ENCODE measurements at places on chromosomes 11 and 22.

- DNase-seq, result no peak
Measured at GRCh38 chr11:20631519-20632168, 32.2 kb downstream of the SLC6A5 start.

DNA sequence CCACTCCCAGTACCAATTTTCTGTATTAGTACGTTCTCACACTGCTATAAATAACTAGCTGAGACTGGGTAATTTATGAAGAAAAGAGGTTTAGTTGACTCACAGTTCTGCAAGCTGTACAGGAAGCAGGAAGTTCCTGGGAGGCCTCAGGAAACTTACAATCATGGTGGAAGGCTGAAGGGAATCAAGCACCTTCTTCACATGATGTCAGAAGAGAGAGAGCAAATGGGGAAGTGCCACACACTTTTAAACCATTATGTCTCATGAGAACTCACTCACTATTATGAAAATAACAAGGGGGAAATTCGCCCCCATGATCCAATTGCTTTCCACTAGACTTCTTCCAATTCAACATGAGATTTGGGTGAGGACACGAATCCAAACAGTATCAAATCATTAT is 271.4 kb downstream of the ETS1 start:
- no peak for DNase-seq

- no peak for DNase-seq
Measured at GRCh38 chr11:75632962-75633361, 35.9 kb downstream of the MAP6 start.

GRCh38 chr11:130710497-130711012 is 205.7 kb downstream of the SNX19 start:
- no peak for DNase-seq

DNA sequence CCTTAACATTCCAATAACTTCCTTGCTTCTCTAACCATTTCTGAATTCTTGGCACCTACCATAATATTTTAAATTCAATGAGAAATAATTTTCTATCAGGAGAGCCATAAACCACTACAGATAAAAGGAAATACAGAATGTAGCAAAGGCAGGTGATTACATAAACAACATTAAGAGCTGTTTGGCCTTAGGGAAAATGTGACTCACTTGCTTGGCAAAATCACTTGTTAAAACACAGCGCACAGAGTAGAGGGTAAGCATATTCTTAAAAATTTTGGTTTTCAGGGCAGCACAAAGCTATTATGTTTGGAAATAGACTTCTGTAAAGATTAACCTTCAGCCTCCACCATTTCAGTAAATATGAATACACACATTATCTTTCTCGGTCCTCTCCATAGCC is 26.4 kb downstream of the IZUMO1R start:
- DNase-seq, result no peak

DNA sequence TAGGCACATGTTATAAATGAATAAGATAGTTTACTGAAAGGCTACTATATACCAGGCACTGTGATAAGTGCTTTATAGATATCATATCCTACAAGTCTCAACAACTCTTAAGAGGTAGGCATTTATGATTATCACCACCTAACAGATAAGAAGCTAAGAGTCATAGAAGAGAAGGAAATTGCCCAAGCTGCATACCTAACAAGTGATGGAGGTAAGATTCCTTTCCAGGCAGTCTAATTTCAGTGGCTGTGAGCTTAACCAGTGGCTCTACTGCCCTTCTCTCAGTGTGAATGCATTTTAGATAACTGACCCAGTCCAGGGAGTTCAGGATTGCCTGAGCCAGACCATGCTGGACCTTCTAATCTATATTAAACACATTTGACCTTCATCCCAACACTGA is 39.2 kb downstream of the HEPHL1 start:
- DNase-seq, result no peak

DNA sequence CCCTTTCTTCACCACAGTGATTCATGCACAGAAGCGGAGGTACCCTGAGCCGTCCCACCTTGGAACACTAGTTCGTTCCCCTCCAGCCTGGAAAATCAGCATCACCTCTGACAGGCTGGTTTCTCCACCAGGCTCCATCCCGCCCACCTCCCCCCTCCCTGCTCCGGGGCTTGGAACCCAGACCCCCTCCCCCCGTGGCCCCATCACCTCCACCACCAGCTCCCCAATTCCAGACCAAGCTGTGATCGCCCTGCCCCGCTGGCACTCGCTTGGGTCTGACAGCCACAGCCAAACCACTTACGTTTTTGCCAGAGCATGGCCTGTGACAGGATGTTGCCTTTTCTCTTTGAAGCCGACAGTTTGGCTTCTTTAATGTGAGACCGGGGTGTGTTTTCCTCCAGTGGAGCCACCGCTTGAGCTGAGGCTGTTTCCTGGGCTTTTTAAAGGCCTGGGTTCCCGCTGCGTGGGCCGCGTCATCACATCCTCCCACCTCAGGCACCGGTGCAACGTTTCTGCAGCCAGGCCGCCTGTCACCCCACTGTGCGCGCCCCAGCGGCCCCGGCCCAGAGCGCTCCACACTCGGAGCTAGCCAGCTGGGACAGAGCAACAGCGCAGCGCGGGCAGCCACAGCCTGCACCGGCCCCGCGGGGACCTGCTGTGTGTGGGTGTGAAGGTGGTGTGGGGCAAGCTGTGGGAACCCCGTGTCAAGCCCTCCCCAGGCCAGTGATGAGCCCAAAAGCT is at the start of gene POU2AF1:
TSS of gene POU2AF1 (minus strand) at position 415 of the 741 bp plus-strand sequence. CDS start at position 317, 98 bp downstream.
- DNase-seq, result no peak

- no peak for DNase-seq
Measured at GRCh38 chr22:39966470-39966869, 6.3 kb downstream of the TMA7B start.

GRCh38 chr11:124612567-124613246 is 1.5 kb downstream of the PANX3 start:
- no peak for DNase-seq

GRCh38 chr11:125451400-125452124 is 44.5 kb downstream of the FEZ1 start:
- peak; percentile 13 for DNase-seq

DNA sequence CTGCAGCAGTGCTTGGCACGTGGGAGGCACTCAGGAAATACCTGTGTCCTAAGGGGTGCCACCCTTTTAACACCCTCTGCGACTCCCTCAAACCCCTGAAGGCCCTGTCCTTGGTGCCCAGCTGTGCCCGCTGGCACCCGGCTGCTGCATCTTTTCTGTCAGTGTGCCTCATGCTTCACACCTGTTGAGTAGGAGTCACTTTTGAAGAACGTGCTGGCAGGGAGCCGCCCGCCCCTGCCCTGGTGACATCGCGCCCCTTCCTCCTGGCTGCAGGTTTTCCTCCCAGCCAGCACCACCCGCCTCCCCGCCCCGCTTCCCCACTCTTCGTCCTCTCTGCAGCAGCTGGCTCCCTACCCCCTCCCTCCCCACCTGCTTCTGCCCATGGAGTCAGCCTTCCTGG is 17.8 kb downstream of the FRMD8 start:
- no peak for DNase-seq

DNA sequence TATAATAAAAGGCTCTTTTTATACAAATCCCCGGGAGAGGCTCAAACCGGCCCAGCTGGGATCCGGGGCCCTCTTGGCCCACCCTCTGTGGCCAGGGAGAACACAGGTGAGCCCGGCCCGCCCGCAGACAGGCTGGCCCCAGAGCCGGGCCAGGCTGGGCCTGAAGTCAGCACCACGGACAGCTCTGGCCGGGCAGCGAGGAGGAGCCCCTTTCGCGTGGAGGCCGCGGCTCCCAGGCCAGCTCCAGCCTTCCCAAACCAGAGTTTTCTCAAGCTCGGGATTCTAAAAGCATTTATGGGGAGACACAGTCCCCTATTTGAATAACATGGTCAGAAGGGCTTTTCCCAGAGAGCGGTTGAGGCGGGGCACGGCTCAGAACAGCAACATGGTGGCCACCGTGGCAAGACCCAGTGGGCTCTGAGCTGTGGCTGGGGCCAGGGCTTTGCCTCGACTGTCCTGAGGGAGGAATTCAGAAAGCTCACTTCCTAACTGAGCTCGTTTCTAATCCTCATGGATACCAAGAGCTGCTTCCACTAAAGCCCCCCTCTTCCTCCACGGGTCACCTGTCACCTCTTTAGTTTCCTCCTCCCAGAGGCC is 115.4 kb downstream of the BRD1 start:
- no peak for DNase-seq

DNA sequence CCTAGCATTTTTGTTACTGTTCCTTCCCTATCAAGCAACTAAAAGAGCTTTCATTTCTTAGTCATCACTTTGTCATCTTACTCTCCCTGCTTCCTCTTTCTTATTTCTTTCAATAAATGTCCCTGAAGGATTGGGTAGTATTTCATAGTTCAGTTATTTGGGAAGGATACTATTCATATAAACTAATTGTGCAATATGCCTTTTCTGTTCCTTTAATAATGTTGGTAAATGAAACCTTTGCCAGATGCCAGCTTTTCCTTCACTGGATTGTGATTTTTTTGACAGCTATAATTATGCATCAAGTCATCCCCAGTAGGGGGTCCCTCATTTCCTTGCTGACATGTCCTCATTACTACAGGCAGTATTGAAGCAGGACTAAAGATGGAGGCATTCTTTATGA is 101.7 kb downstream of the ATM start:
- DNase-seq, result no peak

DNA sequence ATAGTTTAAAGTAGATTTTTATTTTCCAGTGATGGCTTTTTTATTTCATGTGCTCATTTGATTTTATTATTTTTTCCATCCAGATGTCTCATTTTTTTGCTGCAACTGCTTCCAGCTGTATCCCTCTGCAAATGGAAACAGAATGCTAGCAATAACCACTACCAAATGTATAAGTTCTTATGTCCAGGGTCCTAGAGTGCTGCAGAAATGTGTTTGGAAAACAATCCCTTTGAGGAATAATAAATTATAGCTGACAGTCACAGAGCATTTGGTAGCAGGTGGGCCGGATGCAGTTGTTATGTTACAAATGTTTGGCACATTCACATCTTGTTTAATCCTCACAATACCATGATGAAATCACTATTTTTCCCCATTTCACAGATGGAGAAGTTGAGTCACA is 300.7 kb upstream of the PDGFD start:
- no peak for DNase-seq

- DNase-seq, result no peak
Measured at GRCh38 chr11:129613071-129613470, 202.6 kb upstream of the TMEM45B start.

DNA sequence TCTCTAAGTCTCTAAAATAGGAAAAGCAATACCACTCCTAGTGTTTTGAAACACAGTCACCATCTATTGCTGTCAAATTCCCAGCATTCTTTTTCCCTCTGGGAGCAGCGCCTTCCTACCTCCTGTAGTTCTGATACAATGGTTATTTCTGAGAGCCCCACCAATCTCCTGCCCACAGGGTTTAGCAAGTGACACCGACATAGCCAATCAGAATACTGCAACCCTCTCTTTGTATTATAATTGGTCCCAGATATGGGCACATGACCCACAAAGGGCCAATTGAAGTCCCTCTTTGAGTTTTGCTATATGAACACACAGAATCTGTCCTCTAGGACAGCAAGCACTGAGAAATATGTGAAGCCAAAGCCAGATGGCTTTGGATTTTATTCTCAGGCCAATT is 16.9 kb upstream of the ARHGAP42 start:
- DNase-seq, result no peak

- peak; percentile 83 for DNase-seq
Measured at GRCh38 chr11:10293423-10294289, at the start of gene SBF2. Gene SBF2 (minus strand): TSS chr11:10294219. CDS start chr11:10294069, 150 bp downstream.

- DNase-seq, result no peak
Measured at GRCh38 chr22:26394777-26395176, 34.3 kb upstream of the ASPHD2 start.

GRCh38 chr11:26712497-26712896 is 9.4 kb downstream of the SLC5A12 start:
- no peak for DNase-seq

DNA sequence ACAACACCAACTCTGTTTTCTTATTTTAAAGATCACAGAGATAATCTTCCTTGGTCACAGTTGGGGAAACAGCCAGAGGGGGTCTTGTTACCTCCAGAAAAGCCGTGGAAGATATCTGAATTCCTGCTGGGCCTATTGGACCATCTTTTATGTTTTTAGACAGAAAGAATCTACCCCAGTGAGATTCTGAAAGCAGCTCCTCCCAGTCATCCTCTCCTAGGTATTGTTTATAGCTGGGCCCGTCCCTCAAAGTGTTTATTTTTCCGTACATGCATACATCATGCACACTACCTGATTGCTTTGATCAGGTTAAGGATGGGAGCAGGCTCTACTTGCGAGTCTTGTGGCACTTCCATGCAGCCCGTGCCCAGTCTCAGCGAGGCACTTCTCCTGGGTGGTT is 742.4 kb downstream of the NTM start:
- DNase-seq, result no peak

GRCh38 chr22:37391702-37392101 is 35.6 kb downstream of the ELFN2 start:
- DNase-seq, result no peak

DNA sequence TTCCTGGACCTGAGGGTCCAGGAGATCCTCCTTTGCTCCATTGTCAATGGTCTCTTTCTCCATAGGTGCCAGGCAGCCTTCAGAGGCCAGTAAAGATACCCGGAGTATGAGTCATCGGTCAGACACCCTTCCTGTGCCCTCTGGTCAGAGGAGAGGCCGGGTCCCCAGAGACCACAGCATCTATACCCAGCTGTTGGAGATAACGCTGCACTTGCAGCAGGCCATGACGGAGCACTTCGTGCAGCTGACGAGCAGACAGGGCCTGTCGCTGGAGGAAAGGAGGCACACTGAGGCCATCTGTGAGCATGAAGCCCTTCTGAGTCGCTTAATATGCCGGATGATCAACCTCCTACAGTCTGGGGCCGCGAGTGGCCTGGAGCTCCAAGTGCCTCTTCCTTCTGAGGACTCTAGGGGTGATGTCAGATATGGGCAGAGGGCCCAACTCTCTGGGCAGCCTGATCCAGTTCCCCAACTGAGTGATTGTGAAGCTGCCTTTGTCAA is at the start of gene ACCSL:
TSS of gene ACCSL (plus strand) at position 51 of the 501 bp plus-strand sequence. CDS start at position 107, 56 bp downstream.
- DNase-seq, result no peak

DNA sequence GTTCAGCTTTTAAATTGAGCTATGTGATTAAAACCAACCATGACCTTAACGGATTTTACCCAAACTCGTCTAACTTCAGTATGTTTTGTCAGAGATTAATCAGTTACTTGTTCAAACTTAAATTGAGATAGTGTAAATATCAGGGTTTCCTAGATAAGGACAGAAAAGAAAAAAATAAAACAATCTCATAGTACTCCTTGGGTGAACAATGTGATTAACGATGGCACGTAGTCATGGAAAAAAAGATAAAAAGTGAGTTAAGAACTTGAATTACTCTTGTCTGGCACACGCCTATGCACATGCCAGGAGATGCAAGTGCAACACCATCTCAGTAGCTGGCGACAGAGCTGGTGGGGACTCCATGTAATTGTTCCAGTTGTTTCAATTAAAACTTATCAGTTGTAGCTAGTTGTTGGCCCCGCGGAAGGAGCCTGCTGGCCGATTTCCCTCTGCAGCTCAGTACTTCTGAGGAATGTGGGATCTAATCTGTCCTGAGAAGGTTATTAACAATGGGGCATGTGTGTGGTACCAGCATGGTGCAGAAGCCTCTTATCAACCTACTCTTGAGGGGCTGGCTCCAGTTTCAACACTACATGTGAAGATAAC is 3.0 kb downstream of the RASSF10 start:
- DNase-seq, result no peak

- no peak for DNase-seq
Measured at GRCh38 chr11:97743205-97743742, 1277.5 kb upstream of the CNTN5 start.

GRCh38 chr22:38070250-38070921 is 13.2 kb downstream of the PICK1 start:
- DNase-seq, result no peak
